ENCODE measurements at places on chromosomes 11 and 22.
A peak's percentile ranks its signal among the peaks of the same experiment; 100 is the strongest.

DNA sequence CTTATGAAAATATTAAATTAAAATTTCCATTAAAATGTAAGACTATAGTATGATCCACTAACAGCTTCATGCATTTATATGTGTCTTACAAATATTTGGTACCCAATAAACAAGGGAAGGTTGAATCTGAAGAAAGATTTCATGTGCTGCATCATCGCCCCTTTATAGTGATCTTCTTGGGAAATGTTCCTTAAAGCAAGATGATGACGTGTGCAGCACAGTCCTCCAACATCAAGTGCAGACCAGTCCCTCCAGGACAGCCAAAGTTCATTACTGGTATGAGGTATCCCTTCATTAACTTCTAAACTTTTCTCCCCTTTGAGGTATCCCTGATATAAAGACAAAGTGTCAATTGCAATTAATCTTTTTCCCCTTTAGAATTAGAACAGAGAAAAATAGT is 567.0 kb downstream of the METTL15 start:
- DNase-seq = peak; percentile 29

DNA sequence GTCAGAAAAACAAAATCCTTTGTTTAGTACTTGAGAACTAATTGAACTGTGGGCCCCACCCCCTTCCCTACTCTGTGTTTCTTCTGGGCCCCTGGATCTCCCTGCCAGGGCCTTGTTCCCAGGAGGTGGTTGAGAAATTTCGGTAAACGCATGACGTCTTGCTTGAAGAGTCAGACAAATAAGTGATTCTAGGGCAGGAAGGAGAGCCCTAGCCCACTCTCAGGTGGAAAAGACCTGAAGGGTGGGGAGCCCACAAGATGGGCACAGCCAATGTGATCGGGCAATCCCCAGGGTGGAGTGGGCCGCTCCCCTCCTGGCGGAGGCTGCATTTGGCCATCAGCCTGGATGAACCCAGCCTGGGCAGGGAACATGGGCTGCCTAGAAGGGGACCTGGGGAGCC is 16.8 kb upstream of the P2RY2 start:
- DNase-seq = no peak

- no peak for DNase-seq
Observed at GRCh38 chr11:64734811-64735724, 8.9 kb downstream of the RASGRP2 start.

- no peak for DNase-seq
Observed at GRCh38 chr11:125333354-125334073, 162.6 kb downstream of the FEZ1 start.

GRCh38 chr11:95254716-95255115 is 23.7 kb upstream of the SESN3 start:
- DNase-seq = no peak

- no peak for DNase-seq
Observed at GRCh38 chr22:50082961-50083461, 2.2 kb downstream of the MLC1 start.

GRCh38 chr22:20750461-20751184 is 23.3 kb upstream of the SERPIND1 start:
- peak; percentile 65 for DNase-seq

- no peak for DNase-seq
Observed at GRCh38 chr11:96082002-96082899, 158.3 kb upstream of the MTMR2 start.

DNA sequence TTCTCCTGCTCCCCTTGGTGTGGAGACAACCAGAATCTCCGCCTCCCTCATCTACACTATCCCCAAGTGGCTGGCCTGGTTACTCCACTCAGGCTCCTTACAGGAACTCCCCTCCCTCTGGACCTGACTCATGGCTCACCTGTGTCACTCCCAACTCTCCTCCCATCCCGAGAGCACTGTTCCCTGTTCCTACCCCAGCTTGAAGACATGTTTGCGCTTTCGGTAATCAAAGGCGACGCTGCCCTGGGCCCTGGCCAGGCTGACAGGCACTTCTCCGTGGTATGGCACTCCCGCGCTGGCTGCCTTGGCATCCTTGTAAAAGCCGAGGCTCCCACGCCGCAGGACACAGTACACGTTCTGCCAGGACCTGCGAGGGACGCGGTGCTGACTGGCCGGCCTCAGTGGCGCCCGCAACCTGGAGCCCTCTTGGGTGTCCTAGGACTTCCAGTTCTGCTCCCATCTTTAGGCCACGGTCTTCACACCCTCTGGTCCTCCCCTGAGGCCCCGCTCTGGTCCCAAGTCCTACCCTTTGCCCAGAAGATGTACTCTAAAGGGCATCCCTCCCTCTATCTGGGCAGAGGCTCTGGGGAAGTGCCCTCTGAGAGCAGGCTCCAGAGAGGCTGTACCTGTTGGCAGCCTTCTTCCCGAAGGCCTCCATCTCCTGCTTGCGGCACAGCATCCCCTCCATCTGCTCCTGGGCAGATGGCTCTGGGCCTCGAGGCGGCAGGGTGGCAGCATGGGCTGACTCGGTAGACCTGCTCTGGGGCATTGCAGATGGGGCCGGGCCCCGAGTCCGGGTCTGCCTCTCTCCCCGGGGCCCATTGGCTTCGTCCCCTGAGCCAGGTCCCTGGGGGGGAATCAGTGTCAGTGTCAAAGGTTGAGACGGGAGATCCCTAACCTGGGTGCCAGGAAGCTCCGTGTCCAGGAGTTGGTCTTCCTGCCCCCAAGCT is 9.4 kb upstream of the RBM4B start:
- DNase-seq = no peak

- no peak for DNase-seq
Observed at GRCh38 chr11:16750417-16750816, 12.0 kb downstream of the C11orf58 start.

DNA sequence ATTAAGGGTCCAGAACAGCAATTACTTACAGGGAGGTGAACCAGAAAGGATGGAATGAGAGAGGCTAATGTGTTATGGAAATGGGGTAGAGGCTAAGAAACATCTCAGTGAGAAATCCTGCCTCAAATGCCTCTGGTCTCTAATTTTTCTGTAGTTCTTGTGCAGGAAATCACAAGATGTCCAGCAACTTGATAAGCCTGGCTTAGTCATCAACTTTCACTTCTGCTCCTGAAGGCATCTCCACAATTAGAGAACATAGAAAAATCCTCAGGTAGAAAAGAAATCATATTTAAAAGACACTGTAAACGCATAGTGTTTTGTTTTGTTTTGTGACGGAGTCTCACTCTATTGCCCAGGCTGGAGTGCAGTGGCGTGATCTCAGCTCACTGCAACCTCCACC is 18.7 kb downstream of the MRGPRX4 start:
- DNase-seq = no peak

GRCh38 chr11:126403658-126404057 is 48.2 kb downstream of the ST3GAL4 start:
- no peak for DNase-seq

GRCh38 chr11:36122671-36123070 is 166.6 kb downstream of the COMMD9 start:
- peak; percentile 18 for DNase-seq

- DNase-seq = no peak
Observed at GRCh38 chr11:45864041-45864440, 16.8 kb downstream of the CRY2 start.

GRCh38 chr11:67584881-67585873 is 1.6 kb downstream of the GSTP1 start:
- no peak for DNase-seq

- DNase-seq = no peak
Observed at GRCh38 chr11:62794201-62794775, 2.5 kb upstream of the TMEM223 start.

DNA sequence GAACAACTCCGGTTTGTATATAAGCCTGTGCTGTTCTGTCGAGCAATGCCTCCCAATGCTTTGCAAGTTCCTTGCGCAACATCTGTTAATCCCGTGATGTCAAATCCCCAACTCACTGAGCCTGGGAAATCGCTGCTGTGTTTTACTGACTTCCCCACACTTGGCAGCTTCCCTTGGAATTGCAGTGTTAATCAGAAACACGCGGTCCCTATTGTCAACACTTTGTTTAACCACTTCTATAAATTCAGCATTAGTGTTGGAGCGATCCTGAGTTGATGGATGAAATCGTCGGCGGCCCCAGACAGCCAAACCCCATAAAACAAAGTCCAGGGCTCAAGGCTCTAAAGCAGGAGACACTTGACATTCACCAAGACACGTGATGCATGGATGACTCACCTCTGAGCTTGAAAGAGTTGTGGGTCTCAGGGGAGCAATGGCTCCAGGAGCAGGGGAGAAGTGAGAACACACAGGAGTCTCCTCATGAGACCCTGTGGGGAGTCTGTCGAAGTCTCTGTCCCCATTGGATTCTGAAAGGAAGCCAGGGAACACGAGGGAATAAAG is 555.3 kb downstream of the MIAT start:
- DNase-seq = peak; percentile 100

DNA sequence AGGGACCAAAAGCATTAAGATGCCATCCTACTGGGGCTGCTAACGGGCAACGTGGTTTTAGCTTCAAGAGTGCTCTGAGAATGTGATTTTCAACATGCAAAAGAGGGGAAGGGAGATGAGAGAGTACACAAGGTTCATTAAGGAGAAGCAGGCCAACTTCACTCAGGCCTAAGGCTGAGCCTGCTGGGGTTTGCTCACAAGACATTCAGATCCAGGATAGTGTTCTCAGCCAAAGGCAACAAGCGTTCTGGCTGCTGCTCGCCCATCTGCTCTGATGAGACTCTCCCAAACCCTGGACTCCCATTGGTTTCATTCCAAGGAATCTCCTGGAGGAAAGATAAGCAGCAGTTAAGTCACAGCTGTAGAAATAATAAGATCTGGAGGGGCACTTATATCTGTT is 23.6 kb upstream of the UPB1 start:
- peak; percentile 55 for DNase-seq

DNA sequence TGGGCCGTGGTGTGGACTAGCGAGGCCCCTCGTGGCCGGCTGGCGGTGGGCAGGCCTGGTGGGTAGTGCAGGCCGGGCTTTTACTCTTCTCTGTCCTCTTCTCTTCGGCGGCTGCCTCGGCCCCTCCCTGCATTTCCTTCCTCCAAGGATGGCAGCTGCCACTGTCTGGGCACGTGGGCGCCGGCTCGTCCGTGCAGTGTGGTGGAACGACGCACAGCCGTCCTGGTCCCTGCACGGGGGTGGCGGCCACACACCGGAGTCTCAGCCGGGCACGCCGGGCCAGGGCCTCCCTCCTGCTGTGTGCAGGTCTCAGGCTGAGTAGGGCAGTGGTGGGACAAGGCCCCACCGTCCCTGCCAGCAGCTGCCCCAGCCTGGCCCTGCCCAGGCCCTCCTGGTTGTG is 37.7 kb downstream of the MOB2 start:
- DNase-seq = no peak

DNA sequence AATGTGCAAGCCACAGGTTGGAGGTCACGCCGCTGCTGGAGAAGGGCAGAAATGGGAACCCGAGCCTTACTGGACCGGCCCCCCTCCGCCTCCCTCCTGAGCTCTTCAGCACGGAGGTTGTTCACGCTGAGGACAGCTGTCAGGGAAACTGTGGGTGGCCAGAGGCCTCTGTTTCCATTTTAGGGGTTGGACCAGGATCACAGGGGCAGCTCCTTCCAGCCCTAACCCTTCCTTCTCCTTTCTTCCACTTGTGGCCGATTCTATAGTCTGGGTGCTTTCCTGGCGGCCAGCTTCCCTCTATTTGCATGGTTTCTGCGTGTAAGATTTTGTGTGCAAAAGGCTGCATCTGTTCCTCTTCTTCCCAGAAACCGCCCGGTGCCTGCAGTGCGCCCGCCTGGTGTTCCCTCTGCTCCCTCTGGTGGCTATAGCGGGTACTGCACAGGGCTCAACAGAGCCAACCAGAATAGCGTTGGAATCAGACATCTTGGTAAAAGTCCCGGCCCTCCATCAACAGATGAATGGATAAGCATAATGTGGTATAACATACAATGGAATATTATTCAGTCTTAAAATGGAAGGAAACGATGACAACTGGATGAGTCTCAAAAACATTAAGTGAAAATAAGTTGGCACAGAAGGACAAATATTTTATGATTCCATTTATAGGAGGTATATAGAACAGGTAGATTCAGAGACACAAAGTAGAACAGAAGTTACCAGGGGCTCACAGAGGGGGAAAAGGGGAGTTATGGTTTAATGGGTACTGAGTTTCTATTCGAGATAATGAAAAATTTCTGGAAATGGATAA is 8.4 kb upstream of the SLC22A8 start:
- DNase-seq = peak; percentile 62

DNA sequence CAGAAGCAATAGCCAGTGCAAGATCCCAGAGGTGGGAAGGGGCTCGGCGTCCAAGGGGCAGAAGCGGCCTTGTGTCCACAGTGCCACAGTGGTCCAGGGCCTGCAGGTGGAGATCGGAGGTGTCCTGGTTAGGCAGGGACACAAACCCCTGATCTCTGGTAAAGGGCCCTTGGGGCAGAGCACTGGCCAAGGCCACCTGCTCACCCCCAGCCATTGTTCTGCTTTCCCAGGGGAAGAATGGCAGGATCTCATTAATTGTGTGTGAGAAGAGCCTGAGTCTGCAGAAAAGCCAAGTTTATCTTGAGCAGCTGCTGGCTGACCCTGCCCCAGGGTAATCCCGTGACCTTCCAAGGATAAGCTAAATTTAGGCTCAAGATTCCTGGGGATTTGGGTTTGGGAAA is 3.1 kb upstream of the CLDN5 start:
- DNase-seq = no peak

DNA sequence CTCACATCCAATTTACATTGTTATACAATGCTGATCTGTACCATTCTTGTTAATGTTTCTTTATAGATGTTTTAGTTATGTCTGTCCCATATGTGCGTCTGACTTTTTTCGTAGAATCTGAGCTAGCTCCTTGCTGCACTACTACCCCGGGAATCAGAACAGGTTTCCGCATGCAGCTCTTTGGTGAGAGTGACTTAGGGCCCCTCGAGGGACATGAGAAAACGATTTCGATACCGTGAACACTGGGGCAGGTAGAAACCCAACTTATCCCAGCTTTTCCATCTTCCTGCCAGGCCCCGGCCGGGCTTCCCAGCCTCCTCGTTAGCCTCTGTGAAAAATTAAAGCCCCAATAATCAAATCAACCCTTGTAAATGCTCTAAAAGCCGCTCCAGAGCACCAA is 23.4 kb upstream of the PKNOX2 start:
- no peak for DNase-seq

DNA sequence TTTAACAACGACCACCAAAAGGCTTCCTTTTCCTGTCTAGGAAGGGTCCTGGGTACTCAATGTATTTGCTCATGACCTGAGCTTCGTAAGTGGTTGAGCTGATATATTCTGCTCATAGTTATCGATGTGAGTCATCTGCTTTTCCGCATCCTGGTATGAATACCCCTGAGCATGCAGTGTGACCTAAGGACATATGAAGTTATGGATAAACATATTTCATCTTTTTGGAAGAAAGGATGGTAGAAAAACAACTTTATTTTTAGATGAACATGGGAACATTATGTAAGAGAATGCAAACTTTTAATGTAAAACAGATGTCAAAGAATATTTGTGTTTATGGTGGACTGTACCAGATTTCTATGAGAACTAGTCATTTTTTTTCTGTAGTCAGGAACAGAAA is 28.4 kb downstream of the TRPC6 start:
- DNase-seq = peak; percentile 40

GRCh38 chr22:46508491-46508999 is 28.9 kb downstream of the CELSR1 start:
- DNase-seq = peak; percentile 30
